Kidney (tissue), 22 donors: ENCODE measurements at places on chromosomes 4 and X.

- no peak for DNase-seq
Observed at GRCh38 chr4:183395395-183395794, 49.0 kb upstream of the CDKN2AIP start.

- DNase-seq, result no peak
Observed at GRCh38 chr4:182272151-182272550, 28.9 kb downstream of the TENM3 start.

DNA sequence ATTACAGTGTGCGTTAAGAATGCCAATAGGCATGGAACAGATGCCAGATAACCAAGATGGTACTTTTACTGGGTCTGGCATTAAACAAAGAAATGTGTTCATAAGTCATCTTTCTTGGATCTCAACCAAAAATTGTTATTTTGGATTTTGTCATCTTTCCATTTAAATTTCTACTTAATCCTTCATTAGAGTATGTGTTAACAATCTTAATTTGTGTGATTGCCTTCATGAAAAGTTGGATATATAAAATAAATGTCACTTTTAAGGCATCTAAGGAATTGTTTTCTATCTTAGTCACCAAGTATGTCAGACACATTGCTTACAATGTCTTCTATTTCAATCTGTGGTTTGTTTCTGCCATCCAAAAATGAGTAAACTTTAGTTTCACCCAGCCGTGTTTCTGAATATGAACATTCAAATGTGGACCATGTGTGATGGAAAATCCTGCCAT lies 87.5 kb downstream of the PALLD start:
- DNase-seq, result no peak

- DNase-seq, result no peak
Observed at GRCh38 chr4:123120473-123120872, 198.1 kb upstream of the NUDT6 start.

DNA sequence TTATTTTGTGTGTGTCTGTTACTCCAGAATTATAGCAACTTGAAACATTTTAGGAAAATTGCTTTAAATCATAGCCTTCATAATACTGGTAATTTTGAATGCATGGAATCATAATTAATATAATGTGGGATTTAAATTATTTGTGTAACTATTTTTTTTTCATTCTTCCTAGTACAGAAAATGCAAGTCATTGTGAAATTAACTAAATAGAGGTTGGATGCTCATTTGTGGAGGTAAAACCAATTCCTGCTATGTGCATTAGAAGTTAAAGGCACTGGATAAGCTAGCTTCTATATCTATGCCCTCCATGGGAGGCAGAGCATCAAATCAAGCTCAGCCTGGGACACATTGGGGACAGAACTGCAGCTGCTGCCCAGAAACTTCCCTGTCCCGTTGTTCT lies 1048.5 kb upstream of the PABPC4L start:
- DNase-seq, result no peak

- DNase-seq, result no peak
Observed at GRCh38 chrX:140229191-140229590, 263.9 kb upstream of the CXorf66 start.

DNA sequence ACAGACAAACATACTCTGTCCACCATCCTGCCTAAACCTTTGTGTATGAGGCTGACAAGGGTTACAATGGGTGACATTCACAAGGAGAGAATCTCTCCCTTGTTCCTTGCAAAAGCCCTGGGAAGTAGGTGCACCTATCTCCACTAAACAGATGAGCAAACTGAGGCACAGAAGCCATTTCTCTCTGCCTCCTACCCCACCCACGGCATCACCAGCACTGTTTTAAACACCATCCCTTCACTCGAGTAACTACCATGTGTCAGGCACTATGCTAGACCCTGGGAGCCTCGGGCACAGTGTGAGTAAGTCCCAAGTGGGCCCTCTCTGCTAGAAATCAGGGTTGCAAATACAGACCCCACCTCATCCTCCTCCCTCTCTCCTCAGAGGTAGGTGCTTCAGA lies 899 bp downstream of the LYAR start:
- DNase-seq, result no peak

GRCh38 chr4:188423039-188423438 lies 283.8 kb downstream of the TRIML1 start:
- no peak for DNase-seq

DNA sequence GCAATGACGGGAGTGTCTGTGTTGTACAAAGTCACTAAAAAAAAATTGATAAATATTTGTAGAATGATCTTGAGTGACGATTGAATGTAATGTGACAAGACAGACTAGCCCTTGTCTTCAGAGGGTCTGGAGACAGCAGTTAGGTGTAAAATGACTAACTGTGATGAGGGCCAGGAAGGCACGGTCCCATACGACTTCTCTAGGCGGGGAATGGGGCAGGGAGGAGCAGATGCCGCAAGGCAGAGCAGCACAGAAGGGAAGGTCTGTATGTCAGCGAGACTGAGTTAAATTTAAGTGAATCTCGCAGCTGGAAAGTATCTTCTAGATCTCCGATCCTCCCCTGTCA lies 405 bp downstream of the CENPE start:
- no peak for DNase-seq

DNA sequence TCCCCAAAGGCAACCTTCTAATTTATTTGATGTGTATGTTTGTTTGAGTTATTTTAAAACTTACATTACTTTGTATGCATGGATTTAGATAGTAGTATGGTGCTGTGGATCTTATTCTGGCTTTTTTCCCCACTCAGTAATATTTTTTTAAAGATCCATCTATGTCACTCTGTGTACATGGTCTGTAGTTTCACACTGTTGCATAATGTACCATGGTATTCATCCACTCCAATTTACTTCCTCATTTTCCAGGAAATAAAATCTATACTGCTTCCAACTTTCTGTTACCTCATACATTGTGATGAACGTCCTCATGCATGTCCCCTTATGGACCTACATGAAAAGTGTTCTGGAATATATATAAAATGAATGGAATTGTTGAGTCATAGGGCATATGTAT lies 17.6 kb downstream of the ARMCX2 start:
- DNase-seq, result no peak

GRCh38 chr4:148447681-148448080 lies 5.5 kb upstream of the NR3C2 start:
- DNase-seq, result no peak

DNA sequence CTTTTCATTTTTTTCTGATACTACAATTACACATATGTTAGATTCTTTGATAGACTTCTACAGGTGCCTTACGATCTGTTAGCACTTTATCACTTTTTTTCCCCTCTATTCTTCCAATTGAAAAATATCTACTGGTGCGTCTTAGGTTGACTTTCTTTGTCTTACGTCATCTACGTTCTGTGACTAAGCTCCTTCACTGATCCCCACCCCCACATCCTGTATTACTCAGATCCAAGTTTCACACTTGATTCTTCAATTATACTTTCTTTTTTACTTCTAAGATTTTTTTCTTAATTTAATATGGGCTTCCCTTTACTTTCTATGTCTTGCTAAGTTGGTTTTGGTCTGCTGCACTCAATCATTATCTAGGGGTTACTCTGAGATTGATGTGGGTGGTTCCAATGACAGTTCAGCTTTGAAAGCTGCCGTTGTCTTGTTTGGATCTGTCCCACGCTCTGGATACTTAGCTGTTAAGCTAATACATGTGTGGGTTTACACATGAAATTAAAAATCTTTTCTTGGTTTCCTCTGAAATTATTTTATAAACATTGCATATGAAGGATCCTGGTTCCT lies 1321.1 kb downstream of the RAPGEF2 start:
- no peak for DNase-seq

DNA sequence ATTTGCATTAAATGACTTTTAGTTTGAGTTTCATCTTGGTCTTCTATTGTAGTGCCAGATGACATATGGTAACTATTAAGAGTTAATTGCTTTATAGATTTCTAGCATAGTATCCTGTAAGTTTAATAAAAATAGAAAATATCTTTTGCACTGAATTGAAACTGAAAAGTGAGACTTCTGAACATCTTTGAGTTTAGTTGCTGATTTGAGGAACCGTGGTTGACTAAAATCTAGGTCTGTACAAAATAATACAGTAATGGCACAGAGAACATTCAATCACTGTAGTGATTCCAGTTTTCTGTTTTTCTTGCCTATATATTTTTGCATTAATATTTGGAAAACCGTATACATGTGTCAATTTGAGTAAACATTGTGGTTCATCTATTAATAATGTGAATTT lies 60.7 kb downstream of the SPATA4 start:
- DNase-seq, result no peak

DNA sequence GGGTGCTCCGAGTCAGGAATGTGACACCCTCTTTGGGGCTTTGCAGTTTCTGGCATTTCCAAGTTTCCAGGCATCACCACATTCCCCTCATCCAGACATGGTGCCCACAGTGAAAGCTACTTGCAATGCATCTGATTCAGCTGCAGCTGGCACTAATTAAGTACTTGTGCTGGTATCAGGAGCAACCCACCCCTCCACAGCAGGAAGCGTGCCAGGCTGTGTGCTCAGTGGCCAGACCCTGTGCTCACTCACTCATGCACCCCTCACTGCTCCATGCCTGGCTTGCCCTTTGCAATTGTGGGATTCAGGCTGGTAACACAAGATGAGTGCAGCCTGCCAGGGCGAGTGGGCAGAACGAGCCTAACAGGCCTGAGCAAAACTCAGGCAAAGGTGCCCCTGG lies 271.2 kb downstream of the EPHA5 start:
- no peak for DNase-seq

DNA sequence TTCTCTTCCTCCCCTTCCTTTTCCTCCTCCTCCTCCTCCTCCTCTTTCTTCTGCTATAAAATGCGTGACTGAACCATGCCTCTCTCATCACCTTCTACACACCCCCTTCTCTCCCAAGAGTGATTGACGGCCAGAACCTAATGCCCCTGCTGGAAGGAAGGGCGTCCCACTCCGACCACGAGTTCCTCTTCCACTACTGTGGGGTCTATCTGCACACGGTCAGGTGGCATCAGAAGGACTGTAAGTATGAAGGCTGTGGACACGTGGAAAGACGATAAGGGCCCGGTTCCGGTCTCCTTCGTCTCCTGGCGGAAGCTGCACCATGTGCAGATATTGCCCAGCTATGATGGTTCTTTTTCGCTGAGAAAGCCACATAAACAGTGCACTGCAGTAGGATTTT lies 12.1 kb upstream of the ARSF start:
- DNase-seq, result no peak

DNA sequence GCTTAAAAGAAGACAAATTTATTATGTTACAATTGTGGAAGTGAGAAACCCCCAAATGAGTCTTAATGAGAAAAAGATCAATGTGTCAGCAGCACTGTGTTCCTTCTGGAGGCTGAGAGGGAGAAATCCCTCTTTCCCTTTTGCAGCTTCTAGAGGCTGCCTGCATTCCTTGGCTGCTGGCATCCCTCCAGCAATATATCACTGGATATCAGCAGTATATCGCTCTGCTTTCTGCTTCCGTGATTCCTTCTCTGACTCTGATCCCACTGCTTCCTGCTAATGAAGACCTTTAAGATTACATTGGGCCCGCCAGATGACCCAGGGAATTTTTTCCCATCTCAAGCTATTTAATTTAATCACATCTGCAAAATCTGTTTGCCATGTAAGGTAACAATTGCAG lies 1008.0 kb downstream of the RAPGEF2 start:
- no peak for DNase-seq

DNA sequence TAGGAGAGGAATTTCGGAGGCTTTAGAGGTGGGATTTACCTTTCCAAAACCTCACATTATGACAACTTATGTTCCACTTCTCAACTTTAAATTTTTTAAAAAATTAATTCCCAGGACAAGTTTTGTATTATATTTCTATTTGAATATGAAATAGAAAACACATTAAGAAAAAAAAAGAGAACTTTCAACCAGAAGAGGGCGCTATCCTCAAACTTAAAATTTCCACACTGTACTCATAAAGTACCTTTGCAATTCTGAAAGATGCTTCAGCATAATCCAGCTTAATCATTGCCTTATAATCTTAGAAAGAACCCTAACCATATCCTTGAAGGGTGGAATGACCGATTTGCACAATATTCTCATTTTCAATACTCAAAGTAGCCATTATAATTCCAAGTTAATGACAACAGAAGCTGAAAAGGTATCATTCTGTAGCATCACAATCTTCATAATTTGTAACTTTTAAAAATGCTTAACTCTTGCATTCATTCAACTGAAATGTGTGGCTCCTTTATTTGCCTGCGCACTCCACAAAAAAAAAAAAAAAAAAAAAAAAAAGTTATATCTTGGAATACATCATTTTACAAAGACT lies 158.0 kb downstream of the KCNIP4 start:
- no peak for DNase-seq

- no peak for DNase-seq
Observed at GRCh38 chr4:99504804-99505502, 5.9 kb upstream of the C4orf17 start.

DNA sequence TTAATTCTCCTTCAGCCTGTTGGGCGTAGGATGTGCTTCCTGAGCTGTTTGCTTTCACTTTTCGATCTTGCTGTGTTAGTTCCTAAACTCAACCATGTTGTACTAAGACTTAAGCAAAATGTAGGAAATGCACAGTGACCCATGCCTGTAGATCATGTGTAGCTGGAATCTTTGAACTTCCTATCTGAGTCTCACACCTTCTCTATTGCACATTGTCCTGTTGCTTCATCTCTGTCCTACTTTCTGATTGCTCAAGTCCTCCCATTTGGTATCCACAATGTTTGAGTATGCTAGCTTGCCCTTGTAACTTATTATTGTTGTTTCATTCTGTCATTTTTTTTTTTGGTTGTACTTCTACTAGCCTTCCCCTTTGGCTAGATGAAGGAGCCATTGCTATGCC lies 239.6 kb downstream of the PPP1R2C start:
- DNase-seq, result no peak

DNA sequence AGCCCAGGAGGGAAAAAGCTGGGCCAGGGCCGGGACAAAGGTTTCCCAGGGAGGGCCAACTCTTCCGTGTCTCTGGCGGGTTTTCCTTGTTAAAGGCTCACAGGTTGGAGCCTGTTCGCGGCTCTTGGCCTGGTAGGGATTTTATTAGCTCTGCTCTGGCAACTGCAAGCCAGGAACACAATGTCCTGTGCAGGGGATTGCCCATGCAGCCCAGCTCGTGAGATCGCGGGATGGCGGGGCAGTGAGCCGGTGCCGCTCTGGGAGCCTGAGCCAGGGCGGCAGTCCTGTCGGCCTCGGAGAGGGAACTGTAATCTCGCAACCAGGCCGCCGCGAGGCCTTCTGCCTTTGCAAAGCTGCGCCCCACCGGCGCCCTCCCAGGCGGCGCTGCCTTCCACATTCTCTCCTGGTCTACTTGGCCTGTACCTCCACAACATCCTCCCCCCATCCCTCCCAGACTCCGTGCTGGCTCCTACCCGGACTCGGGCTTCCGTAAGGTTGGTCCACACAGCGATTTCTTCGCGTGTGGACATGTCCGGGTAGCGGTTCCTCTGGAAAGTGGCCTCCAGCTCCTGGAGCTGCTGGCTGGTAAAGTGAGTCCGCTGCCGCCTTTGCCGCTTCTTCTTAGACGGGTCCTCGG lies 2.1 kb downstream of the PITX2 start:
- peak; percentile 66 for DNase-seq
